ENCODE measurements at places on chromosomes 11 and 22.

DNA sequence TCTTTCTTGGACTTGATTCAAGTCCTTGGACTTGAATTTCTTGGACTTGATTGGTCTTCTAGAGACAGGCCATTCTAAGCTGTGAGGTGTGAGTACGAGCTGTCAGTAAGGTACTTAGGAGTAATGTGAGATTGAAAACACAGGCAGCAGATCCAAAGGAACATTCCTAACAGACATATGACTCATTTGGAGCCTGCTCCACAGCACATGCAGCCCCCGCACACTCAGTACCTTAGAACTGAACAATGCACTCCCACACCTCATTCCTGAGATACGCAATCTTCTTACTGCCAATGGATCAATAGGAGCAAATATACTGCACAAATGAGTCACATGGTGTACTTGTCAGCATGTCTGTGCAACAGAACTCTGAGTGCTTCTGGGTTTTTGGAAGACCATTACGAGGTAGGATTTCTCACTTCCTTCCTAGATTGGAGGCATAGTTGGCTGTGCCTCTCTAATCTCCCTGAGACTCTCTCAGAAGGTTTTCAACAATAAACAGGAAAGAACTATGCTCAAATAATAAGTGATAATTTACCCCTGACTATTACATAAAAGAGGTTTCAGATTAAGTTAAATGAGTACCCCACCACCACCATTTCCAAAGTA lies 243.1 kb downstream of the KCNA4 start:
- no peak for DNase-seq

DNA sequence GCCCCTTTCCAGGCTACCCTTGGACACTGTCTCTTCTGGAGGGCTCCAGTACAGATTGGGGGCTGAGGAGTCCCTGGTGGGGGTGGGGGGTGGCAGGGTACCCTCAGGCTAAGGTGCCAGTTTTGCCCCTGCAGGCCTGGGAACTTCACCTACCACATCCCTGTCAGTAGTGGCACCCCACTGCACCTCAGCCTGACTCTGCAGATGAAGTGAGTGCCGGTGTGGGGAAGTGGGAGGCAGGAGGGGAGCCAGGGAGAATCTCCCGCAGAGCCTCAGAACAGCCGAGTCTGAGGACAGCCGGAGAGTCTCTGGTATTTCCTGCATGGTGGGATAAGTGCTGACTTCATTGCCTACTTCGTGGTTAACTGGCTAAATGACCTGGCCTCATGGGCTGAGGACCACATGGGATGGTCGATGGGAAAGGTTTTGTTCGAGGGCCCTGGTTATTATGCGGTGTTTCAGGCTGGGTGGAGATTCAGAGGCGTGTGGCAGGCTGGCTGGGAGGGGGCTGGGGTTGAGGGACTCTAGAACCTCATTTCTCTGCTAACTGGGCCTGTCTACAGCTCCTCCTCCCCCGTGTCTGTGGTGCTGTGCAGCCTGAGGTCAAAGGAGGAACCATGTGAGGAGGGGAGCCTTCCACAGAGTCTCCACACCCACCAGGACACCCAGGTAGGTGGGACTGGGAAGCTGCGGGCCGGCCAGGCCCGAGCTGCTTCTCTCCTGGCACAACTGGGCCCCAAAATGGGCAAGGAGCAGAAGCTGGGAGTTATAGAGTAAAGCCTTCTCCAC lies 8.5 kb downstream of the TMEM258 start:
- no peak for DNase-seq

DNA sequence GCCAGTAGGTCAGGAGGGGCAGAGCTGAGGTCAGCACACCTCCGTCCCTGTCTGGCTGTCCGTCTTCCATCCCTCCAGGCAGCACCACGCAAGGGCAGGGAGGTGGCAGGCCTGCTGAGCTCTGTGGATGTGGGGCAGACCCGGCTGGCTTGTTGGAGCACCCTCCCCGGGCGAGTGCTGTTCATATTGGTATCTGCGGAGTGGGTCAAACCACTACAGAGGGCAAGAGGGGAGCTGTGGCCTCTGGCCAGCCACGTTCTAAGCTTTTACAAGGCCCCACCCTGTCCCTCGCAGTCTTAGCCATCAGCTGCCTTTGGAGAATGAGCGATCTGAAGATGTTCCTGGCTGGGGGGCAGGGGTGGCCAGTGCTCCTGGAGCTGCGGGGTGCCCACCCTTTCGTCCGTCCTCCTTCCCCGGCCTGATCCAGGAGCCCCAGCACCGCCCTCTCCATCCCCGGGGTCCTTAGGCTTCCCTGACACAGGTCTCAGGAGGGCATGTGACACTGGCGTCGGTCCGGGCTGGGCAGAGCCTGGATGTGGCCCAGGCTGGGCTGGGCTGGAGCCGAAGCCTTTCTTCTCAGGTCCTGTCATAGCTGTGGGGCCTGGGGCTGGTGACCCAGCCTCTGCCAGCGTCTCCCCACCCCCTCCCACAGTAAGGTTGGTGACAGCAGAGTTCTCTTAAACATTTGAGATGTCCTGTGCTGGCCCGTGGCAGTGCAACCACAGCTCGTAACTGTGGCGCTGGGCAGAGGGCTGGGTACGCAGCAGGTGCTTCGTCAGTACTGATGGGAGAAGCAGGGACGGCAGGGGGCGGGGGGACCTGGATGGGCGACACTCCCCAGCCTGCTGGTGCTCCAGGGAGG lies 31.7 kb upstream of the GRAMD4 start:
- no peak for DNase-seq

DNA sequence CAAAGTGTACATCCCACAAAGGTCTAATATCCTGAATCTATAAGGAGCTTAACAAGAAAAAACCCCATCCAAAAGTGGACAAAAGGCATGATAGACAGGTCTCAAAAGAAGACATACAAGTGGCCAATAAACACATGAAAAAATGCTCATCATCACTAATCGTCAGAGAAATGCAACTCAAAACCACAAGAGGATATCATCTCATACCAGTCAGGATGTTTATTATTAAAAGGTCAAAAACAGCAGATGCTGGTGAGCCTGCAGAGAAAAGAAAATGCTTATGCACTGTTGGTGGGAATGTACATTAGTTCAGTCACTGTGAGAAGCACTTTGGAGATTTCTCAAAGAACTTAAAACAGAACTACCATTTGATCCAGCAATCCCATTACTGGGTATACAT lies 12.7 kb downstream of the LGALS12 start:
- DNase-seq, result no peak

DNA sequence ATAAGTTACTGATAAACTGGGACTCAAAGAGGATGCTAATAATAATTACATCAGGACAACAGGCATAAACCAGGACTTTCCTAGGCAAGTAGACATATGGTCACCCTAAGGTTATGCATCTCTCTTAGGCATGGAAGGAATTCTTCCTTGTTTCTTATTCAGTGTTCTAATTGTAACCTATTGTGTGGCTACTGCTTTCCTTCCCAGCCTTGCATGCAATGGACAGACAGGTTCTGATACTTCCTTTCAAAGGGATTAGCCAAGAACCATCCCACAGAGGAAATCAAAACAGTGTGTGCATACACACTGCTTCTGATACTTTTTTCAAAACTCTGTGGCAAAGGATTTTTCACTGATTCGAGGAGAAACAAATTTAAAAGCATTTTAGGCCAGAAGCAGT lies 48.3 kb downstream of the RRAS2 start:
- DNase-seq, result no peak

GRCh38 chr11:19666951-19667350 lies 45.7 kb upstream of the NAV2 start:
- no peak for DNase-seq

DNA sequence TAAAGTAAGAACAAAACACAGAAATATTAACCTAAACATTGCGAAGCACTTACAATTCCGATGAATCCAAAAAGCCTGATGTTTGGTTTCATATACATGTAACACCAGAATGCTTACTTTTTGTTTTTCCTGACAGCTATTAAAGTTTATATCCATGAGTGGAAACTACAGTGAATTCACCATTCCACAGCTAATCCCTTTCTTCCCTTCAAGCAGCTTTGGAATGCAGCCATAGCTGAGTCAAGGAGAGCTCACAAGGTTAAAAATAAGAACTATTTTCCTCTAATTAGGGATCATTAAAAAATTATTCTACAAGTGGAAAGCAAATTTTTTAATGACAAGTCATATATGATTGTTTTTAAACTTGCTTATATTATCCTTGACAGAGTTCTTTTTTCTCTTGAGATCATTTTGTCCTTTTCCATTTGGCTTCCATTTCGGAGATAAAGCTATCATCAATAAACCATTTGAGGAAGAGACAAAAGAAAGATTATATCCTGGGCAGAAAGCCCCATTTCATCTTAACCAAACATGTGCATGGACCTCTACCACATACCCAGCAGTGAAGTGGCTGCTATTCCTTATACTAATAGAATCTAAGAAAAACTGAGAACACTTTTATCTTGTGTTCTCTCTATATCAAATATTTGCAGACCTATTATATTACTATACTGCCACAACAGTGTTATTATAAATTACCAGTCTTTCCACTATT lies 19.7 kb upstream of the FIBIN start:
- DNase-seq, result no peak

GRCh38 chr11:45663486-45664375 lies 1.7 kb downstream of the CHST1 start:
- DNase-seq, result no peak

DNA sequence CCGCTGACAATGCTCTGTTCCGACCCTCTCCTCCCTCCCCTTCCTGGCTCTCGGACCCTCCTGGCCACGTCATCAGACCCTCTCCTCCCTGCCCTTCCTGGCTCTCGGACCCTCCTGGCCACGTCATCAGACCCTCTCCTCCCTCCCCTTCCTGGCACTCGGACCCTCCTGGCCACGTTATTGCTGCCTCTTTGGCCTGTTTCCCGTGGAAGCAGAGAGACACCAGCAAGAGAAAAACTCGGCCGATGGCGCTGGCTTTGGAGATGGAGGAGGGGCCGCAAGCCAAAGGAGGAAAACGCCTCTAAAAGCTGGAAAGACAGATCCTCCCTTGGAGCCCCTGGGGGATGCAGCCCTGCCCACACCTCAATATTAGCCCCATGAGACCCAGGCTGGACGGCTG lies 463.3 kb downstream of the BRD1 start:
- DNase-seq, result no peak

DNA sequence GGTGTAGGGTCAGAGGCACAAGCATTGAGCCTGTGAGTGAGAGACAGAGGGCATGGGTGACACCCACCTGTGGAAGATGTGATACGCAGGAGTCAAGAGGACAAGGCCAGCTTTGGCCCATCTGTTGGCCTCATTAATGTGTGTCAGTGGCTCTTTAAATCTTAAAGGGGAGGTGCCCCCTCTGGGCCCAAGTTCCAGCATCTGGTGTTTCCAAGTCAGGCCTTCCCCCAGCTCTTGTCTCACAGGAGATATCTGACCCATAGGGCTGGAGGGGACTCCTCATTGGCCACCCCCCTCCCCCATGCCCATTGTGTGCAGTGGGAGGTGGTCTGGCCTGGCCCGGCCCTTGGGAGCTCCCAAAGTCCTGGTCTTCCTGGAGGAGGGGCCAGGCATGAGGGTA lies 8.9 kb downstream of the KCNK7 start:
- no peak for DNase-seq

GRCh38 chr11:118012083-118012669 lies 26.0 kb downstream of the IL10RA start:
- no peak for DNase-seq

GRCh38 chr11:119699227-119699626 lies 29.8 kb downstream of the NECTIN1 start:
- no peak for DNase-seq

DNA sequence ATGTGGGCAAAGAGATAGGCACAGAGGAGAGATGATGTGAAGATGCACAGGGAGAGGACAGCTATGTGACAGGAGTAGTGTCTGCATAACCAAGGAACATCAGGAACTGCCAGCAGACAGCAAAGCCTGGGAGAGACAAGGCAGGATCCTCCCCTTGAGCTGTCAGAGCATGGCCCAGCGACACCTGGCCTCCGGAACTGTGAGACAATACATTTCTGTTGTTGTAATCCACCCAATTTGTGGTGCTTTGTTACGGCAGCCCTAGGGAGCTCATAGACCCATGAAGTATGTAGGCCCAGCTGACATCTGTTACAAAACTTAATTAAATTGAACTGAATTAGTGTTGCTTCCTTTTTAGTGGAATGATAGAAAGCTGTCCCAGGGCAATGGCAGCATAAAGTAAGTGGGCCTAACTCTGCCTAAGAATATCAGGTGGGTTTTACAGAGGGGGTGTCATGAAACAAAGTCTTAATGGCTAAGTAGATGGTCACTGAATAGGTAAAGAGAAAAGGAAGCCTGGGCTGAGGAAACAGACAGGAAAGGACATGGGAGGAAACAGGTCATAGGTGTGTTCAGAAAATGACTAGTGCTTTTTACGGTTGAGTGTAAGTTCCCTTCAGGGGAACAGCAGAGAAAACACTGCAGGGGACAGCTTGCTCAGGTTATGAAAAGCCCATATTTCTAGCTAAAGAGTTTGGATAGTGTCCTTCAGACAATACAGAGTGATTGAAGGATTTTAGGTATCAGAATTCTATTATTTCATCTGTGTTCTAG lies 24.8 kb downstream of the RASSF10 start:
- no peak for DNase-seq

DNA sequence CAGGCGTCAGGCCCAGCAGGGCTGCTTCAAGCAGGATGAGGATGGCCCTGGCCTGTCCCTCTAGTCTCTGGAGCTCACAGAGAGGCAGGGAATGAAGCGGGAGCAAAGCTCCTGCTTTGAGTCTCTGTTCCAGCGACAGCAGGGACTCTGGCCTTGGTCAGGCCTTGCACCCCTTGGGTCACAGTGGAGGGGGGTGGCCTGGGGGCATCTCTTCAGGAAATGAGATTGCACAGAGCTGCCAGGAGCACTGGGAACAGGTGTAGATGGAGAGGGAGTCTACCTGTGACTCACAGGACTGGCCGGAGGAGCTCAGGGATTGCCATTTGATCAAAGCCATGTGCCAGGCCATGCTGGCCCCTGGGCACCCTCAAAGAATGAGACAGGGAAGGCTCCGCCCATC lies 1.6 kb downstream of the ANO1 start:
- DNase-seq, result no peak

GRCh38 chr11:36452236-36452940 lies 57.7 kb downstream of the TRAF6 start:
- no peak for DNase-seq

GRCh38 chr11:122714484-122714883 lies 59.0 kb downstream of the UBASH3B start:
- no peak for DNase-seq

- DNase-seq, result no peak
These were observed 2.8 kb upstream of the PACSIN2 start for GRCh38 chr22:43017525-43018460.

GRCh38 chr11:112615891-112616290 lies 345.3 kb upstream of the NCAM1 start:
- DNase-seq, result no peak

GRCh38 chr11:129278586-129279319 lies 86.6 kb upstream of the ARHGAP32 start:
- DNase-seq, result no peak

DNA sequence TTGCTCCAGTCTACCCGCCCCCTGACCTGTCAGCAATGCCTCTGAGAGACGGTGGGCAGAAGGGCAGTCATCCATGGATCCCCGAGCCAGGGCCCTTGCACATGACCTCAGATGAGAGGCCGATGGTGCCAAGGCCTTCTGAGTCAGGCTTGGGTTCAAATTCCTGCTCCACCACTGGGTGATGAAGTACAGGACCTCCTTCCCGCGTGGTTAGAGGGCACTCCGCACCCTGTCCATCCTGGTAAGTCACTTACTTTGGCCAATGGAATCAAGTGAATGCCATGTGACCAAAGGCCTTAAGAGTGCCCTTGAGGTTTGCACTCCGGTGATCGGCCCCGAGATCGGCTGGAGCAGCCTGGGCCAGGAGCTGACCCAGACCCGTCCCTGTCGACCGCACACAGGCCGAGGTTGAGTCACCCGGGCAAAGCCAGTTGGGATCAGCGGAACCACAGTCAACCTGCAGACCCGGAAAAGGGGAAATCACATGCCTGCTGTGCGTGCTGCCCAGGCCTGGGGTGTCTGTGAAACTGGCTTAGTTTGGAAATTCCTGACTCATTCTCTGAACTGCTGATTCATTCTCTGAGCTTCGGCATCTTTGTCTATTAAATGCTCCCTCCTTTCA lies 48.9 kb downstream of the RTL6 start:
- no peak for DNase-seq

Data from D721Med (cell line).